ENCODE measurements at places on chromosomes 6 and 20.

- DNase-seq, result no peak
Measured at GRCh38 chr6:142178129-142178528, 31.1 kb downstream of the VTA1 start.

- no peak for DNase-seq
Measured at GRCh38 chr6:26545627-26546026, 7.5 kb downstream of the HMGN4 start.

DNA sequence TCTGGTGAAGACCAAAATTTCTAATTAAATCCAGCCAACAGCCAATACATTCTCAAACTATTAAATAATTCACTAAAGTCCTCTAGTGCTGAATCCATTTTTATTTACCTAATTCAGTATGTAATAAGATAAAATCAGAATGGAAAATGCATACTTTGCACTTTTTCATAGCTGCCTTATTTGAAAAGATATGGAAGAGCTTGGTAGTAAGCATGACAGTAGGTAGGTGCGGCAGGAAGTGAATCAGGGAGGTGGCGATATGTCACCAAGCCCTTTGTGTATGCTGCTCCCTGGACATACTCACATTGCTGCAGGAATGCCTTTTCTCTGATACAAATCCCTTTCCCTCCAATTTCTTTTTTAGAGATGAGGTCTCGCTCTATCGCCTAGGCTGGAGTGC lies 10.2 kb upstream of the TGM3 start:
- no peak for DNase-seq

DNA sequence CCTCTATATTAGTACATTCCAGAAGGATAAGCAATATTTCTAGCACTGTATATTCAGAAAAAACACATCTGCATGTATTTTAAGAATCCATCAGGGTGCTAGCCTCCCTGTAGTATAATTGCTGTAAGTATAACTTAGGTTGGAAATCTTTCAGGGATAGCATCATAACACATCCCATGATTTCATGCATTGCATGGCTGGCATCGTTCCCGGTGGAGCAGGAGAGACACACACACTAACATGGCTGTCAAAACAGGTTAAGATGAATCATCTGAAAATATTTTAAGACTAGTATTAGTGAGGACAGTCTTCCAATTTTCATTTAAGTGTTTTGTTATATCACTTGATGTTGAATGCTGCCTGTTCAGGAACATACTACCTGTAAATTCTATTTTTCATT lies 32.1 kb upstream of the CENPW start:
- DNase-seq, result no peak

GRCh38 chr6:129555206-129555832 lies 154.7 kb downstream of the ARHGAP18 start:
- DNase-seq, result no peak

DNA sequence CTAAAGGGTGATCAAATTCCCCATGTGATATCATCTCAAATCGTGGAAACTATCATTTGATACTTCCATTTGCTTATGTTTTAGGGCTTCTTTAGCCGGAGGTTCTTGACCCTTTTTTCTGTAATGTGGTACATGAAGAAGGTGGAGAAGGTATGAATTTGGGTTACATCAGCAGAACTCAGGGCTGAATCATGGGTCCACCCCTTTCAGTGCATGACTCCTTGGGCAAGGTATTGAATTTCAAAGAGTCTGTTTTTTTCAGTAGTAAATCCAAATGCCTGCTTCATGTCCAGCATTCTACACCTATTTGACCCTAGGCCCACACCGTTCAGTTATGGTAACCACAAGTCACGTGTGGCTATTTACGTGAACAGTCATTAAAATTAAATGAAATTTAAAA lies 30.6 kb upstream of the QKI start:
- DNase-seq, result no peak

GRCh38 chr20:17946572-17947473 lies 21.8 kb downstream of the SNX5 start:
- no peak for DNase-seq

DNA sequence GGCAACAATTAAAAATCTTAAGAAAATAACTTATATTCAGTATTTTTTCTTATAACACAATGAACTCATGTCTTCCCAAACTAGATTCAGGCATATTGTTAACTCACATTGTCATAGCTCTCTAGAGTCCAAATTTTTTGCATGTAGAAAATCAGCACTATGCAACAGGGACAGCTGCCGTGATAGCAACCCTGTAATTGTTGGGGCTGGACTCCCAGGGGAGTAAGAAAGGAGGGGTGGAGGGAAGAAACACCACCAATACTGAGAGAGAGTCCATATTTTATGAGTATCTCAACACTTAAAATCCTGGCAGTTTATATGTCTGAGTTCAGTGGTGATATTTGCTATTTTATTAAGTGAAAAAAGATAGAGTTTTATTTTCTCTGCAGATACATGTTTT lies 89.6 kb upstream of the HS3ST5 start:
- no peak for DNase-seq

DNA sequence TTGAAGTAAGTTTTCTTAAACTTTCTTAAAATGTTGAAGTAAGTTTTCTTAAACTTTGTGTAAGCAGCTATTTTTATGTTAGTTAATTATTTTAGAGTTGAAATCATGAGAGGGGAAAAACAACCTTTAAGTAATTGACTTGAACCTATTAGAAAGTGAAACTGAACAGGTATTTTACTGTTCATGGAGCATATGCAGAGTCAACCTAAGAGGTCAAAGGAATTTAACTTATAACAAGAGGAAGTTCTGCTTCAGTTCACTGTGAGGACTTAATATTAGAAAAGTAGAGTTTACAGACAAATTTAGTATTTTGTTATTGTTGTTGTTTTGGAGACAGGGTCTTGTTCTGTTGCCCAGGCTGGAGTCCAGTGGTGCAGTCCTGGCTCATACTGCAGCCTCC lies 38.0 kb downstream of the CDYL start:
- DNase-seq, result no peak

GRCh38 chr6:170583756-170584180 lies 669 bp downstream of the PDCD2 start:
- DNase-seq, result no peak

- DNase-seq, result no peak
Measured at GRCh38 chr6:75446241-75446880, 47.2 kb downstream of the FILIP1 start.

- DNase-seq, result no peak
Measured at GRCh38 chr6:34152806-34153520, 7.1 kb upstream of the GRM4 start.

- DNase-seq, result no peak
Measured at GRCh38 chr20:9742821-9743220, 96.1 kb downstream of the PAK5 start.

DNA sequence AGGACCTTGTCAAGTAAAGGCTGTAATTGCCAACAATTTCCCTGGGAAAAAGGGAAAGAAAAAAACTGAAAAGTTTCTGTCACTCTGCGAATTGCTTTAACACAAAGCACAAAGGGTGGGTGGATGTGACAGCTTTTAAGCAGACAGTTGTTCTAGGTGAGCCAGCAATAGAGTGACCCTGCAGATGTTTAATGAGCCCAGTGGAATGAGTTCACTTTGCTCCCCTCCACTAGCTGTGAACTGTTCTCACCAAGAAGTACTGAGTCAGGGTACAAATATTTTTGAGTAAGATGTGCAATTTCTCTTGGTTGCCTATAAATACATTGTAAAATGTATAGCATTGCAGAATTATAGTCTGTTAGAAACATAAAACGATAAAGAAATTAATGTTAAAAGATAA lies 26.2 kb upstream of the LRRC1 start:
- no peak for DNase-seq

- DNase-seq, result no peak
Measured at GRCh38 chr20:38304845-38305447, 990 bp downstream of the BPI start.

DNA sequence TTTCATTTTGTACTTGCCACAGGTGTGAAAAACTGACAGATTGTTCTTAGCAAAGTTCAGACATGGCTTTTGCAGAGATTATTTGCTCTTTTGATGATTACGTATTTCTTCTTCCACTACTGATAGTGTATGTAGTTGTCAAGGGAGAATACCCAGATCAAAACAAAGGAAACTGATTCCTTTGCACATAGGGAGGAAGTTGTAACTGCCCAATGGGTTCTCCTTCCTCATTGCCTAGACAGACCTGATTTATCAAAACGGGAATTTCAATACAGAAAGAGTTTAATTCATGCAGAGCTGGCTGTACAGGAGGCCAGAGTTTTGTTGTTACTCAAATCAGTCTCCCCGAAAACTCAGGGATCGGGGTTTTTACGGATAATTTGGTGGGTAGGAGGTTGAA lies 214.7 kb downstream of the BCAS1 start:
- DNase-seq, result no peak

GRCh38 chr20:22063753-22064152 lies 358.3 kb downstream of the PAX1 start:
- DNase-seq, result no peak

- DNase-seq, result no peak
Measured at GRCh38 chr6:137231895-137232294, 12.7 kb upstream of the IFNGR1 start.

GRCh38 chr20:4880051-4880450 lies 121.3 kb downstream of the SLC23A2 start:
- DNase-seq, result no peak

GRCh38 chr6:118324116-118324515 lies 224.0 kb upstream of the PLN start:
- DNase-seq, result no peak

DNA sequence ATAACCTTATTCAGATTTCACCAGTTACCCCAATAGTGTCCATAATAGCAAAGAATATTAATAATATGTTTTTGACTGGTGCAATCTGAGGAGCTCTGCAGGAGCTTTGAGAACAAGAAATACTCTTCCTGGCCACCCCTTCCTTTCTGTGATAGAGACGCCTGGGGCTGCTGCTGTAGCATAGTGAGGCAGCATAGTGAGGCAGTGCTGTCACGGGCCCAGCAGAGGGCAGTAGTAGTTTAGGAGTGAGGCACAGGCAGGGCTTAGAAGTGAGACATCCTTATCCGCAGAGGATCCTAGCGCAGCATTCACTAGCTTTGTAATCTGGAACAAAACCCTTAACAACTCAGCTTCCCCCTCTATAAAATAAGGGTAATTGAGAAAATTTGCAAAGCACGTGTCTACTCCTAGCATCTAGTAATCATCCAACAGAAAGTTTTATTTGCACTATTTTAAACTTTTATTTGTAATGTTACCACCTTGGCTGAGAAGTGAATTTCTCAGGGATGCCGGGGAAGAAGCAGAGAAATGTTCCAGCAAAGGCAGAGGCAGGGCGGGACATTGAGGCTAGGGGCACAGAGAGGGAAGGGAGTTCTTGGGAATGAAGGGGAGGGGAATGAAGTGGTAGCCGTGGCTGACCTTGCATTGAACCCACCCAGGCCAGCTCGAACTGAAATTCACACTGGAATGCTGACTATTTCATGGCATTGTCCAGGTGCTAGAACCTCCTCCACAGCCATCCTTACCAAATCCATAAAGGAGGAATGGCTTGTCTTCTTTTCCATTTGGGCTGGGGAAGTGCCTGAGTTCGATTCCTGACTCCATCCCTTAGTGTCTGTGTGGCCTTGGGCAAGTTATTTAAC lies 78.8 kb downstream of the CDS2 start:
- peak; percentile 61 for DNase-seq

DNA sequence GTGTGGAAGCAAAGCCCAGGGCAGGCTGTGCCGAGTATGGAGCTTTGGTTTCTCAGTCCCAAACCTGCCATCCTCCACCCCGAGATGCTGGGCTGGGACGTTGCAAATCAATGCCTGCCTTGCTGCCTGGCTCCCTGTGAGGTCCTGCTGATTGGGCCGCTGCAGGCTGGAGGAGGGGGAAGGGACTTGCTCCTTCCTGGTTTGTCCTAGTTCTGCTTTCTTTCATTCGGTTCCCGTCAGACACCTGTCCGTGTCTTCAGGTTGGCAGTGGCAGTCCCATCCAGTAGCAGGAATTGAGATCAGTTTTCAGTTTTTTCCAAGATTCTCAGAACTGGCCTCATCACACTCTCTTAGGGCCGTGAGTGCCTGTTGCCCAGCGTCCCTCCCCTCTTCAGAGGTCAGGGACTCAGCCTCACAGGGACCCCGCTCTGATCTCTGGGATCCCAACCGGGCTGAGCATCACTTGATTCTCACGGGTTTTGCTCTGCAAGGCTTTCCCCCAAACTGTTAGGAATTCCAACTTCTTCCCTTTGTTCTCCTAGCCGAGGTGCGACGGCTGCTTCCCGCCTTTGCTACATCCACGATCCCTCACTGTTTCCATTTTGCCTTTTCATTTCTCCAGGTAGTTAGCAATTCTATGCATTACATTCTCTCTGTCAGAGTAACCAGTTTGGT lies 24.2 kb upstream of the TAGAP start:
- DNase-seq, result no peak

DNA sequence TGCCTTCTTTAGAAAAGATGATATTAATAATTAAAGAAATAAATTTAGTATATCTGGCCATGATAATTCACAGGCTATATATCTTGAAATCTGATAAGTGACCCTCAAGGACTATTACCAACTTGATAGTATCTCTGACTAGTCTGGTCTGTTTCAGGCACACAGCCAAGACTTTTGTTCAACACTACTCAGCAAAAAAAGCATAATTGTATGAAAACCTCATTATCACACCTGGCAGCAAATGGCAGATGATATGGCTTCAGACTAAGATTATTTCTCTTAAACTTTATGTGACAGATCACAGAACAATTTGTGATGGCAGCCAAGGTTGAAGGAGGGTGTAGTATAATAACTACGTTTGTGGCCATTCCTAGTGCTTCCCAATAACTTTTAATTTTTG lies 114.7 kb downstream of the RWDD2A start:
- DNase-seq, result no peak

- DNase-seq, result peak; percentile 43
Measured at GRCh38 chr6:170456886-170457698, 96.0 kb downstream of the PSMB1 start.

- DNase-seq, result no peak
Measured at GRCh38 chr20:13418263-13419229, 197.5 kb downstream of the ISM1 start.

DNA sequence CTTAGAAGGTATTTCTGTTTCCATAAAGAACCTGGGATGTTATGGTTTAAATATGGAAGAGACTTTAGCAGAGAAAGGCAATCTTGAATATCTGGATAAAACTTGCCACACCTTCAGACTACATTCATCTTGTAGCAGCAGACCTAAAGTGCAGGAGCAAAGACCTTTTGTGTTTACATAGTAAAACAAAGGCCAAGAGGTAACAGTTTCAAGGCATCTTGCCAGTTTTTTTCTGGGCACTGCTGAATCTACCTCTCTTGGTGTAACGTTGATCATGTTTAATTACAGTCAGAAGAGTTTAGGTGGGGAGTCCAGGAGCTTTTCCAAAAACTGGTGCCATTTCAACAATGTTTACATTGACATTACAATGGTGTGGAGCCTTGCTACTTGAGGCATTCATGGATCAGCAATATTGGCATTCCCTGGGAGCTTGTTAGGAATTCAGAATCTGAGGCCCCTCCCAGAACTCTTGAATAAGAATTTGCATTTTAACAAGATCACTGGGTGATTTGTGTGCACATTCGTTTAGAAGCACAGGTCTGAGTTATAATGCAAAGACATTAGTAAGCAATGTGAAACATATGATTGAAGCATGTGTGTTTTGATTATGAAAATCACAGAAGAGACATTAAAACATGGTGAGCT lies 94.5 kb downstream of the F13A1 start:
- no peak for DNase-seq

- no peak for DNase-seq
Measured at GRCh38 chr6:65116326-65116725, 590.7 kb downstream of the EYS start.
